Subcutaneous adipose tissue (tissue), 4 donors: ENCODE measurements at places on chromosomes 3 and 15. TPM values are rescaled to one million over a fixed set of nuclear protein-coding genes. Genes with fewer than 3 reads are reported as not detected.

The SLCO2A1 gene
- 2.4 TPM for total RNA-seq

The HPS3 gene
- 21.7 TPM for total RNA-seq

The GUCA1C gene
- not detected for total RNA-seq

The RPP25 gene
- total RNA-seq: 3.3 TPM

The NR1I2 gene
- total RNA-seq: 0.66 TPM

The TNFAIP8L3 gene
- 1.7 TPM for total RNA-seq

The RGMA gene
- total RNA-seq: 5.4 TPM

The SLC2A2 gene
- not detected for total RNA-seq

The ALG1L2 gene
- total RNA-seq: not detected

The IMPG2 gene
- total RNA-seq: 0.38 TPM

The ATP10A gene
- total RNA-seq: 44.3 TPM

The OXSR1 gene
- 34.3 TPM for total RNA-seq

The ALDH1A3 gene
- 9.6 TPM for total RNA-seq

The C3orf49 gene
- not detected for total RNA-seq

The ECE2 gene
- not detected for total RNA-seq

The MAP6D1 gene
- 1.0 TPM for total RNA-seq
